ENCODE measurements at places on chromosomes 3 and 15. TPM values are rescaled to one million over a fixed set of nuclear protein-coding genes. Genes with fewer than 3 reads are reported as not detected.

The CISH gene
- 146 TPM for total RNA-seq

The MYZAP gene
- total RNA-seq = not detected

The KIF9 gene
- total RNA-seq = 3.2 TPM

The ABHD10 gene
- 41.6 TPM for total RNA-seq

The SMCO1 gene
- not detected for total RNA-seq

The GOLGA6L4 gene
- total RNA-seq = 1.2 TPM

The C3orf70 gene
- 0.17 TPM for total RNA-seq

The CYP19A1 gene
- total RNA-seq = not detected

The CCR3 gene
- 0.55 TPM for total RNA-seq

The PARP15 gene
- total RNA-seq = 49.6 TPM

The MGLL gene
- total RNA-seq = 2.1 TPM

The CADPS gene
- total RNA-seq = not detected

The SLC35G2 gene
- 0.76 TPM for total RNA-seq

The TPM1 gene
- total RNA-seq = 12.1 TPM

The SERPINI2 gene
- total RNA-seq = not detected

The NCEH1 gene
- 18.6 TPM for total RNA-seq

The ATP13A4 gene
- total RNA-seq = 0.92 TPM

The GP5 gene
- 0.24 TPM for total RNA-seq

The ATP13A5 gene
- total RNA-seq = not detected

The SRGAP3 gene
- 0.33 TPM for total RNA-seq

The HCN4 gene
- total RNA-seq = not detected

The C15orf62 gene
- total RNA-seq = 0.12 TPM

The CLDN1 gene
- total RNA-seq = not detected

The LDHAL6B gene
- not detected for total RNA-seq

The ABI3BP gene
- total RNA-seq = not detected

The CCDC54 gene
- total RNA-seq = not detected

The TEX55 gene
- not detected for total RNA-seq

The IFT57 gene
- total RNA-seq = 16.4 TPM

The CPOX gene
- total RNA-seq = 84.3 TPM

The ACAN gene
- not detected for total RNA-seq

The TICRR gene
- 12.9 TPM for total RNA-seq

The CHAC1 gene
- total RNA-seq = 13.1 TPM

The RFC4 gene
- 114 TPM for total RNA-seq

The ROPN1 gene
- not detected for total RNA-seq

The SCN5A gene
- total RNA-seq = not detected

The FES gene
- total RNA-seq = 140 TPM

The ALCAM gene
- 9.0 TPM for total RNA-seq
